ENCODE measurements at places on chromosomes 12 and 14. TPM values are rescaled to one million over a fixed set of nuclear protein-coding genes. Genes with fewer than 3 reads are reported as not detected.

DNA sequence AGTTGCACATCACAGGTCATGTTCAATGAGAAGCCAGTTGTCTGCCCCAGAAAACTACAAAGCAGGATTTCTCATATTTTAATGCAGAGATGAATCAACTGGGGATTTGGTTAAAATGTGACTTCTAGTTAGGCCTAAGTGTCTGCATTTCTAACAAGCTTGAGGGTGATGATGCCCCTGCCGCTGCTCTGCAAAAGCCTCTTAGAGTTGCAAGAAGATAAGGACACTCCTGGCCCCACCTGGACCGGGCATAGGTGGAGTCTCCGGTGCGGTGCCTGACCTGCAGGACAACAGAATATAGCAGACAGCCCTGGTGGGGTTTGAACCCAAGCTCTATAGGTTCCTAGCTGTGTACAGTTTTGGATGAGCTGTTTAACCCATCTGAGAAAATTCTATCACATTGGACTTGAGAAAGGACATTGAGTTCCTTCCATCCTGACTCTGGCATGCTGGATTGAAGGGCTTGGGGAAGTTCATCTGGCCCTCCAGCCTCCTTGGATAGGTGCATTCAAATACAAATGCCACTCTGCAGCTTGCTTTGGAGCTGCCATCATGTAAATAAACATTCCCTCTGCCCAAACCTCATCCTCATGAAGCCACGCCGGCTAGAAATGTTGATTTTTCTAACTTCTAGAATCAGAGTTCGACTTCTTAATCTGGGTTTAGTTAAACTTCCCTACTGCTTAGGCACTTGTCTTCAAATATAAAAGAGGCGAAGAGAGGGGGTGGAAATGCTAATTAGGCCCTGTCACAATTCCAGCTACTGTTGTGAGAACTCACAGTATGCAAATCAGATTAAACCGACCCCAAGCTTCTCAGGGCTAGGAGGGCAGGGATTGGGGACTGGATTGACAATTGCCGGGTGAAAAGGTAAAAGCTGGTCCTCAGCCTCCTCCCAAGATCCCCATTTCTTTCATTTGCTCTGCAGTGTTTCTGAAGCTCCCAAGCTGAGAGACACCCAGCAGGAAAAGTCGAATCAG is 1225.6 kb downstream of the VRK1 start:
- no peaks in the 10 kb centered on the region for H3K27me3 ChIP-seq
- no peak overlapping the region for H3K27ac ChIP-seq
- peaks cover 2% of the 10 kb centered on the region for H3K36me3 ChIP-seq
- peaks cover 6% of the 10 kb centered on the region for H3K4me1 ChIP-seq

Gene SLC6A13
- total RNA-seq: 0.26 TPM

GRCh38 chr12:113063396-113064350 is 7.1 kb downstream of the DTX1 start:
- DNase-seq: no peak
- H3K4me1 ChIP-seq: peaks cover 21% of the 10 kb centered on the region
- H3K4me3 ChIP-seq: no peak overlapping the region
- H3K27ac ChIP-seq: peak overlapping the region; percentile 78
- no peaks in the 10 kb centered on the region for H3K36me3 ChIP-seq
- no peaks in the 10 kb centered on the region for H3K27me3 ChIP-seq

Gene SMCO2
- not detected for total RNA-seq

GRCh38 chr12:64600164-64600561 is 10.1 kb upstream of the RASSF3 start:
- no peak for DNase-seq
- peaks cover 40% of the 10 kb centered on the region for H3K4me1 ChIP-seq
- H3K27ac ChIP-seq: peak overlapping the region; percentile 91
- H3K36me3 ChIP-seq: peaks cover 3% of the 10 kb centered on the region

DNA sequence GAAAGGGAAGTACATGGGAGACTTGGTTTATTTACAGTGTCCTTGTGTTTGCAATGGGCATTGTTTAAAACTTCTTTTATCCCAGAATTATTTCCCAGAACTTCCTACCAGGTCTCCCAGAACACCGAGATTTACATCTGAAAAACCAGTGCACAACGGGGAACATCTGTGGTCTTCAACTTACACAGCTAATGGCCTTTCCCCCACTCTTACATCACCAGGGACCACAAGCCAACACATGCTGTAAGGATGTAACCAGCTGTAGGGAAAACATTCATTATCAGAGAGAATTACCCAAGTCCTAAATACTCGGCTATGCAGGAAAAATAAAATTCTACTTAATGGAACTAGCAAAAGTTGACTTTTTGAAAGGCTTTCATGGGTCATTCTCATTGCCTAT is 267.6 kb downstream of the DUSP6 start:
- no peak overlapping the region for H3K4me3 ChIP-seq
- peaks cover 25% of the 10 kb centered on the region for H3K27me3 ChIP-seq

DNA sequence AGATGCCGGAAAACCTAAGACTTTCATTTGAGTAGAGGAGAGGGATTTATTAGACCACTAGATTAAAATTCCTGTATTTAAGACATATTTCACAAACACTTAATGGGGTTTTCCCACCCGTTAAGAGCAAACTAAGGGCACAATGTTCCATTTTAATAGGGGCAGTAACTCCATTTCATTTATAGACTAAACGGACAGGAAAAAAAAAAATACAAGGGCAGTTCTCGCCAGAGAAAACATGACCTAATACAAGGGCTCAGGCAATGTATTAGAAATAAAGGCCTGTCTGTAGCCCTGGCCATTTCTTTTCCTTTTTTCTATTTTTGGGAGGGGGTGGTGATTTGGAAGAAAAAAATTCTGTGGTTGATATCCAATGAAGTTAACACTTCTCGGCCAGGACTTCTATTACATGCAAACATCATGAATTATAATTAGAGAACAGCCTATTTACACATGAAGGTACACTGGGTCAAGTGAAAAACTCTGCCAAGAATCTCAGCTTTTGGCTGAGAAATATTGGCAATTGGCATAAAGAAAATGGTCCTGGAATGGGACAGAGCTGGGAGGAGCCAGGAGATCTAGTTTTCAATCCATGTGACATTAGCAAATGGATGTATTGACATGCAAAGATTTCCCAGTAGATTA is 641.1 kb upstream of the TBX3 start:
- no peak overlapping the region for H3K4me3 ChIP-seq
- no peak overlapping the region for H3K27ac ChIP-seq
- no peaks in the 10 kb centered on the region for H3K36me3 ChIP-seq
- no peaks in the 10 kb centered on the region for H3K4me1 ChIP-seq
- no peaks in the 10 kb centered on the region for H3K27me3 ChIP-seq

- peak; percentile 50 for DNase-seq
- no peaks in the 10 kb centered on the region for H3K36me3 ChIP-seq
- H3K27ac ChIP-seq: peak overlapping the region; percentile 37
- H3K4me3 ChIP-seq: no peak overlapping the region
- peaks cover 31% of the 10 kb centered on the region for H3K27me3 ChIP-seq
- peaks cover 14% of the 10 kb centered on the region for H3K4me1 ChIP-seq
Measured at GRCh38 chr14:54805445-54806322, 96.9 kb downstream of the GCH1 start.

GRCh38 chr12:18849080-18849479 is 111.2 kb downstream of the CAPZA3 start:
- peaks cover 5% of the 10 kb centered on the region for H3K4me1 ChIP-seq
- H3K4me3 ChIP-seq: no peak overlapping the region
- peaks cover 14% of the 10 kb centered on the region for H3K27me3 ChIP-seq
- H3K36me3 ChIP-seq: no peaks in the 10 kb centered on the region
- H3K27ac ChIP-seq: no peak overlapping the region
- DNase-seq: no peak

Gene GPR68
- total RNA-seq: 7.6 TPM

Gene LHX5
- total RNA-seq: not detected

DNA sequence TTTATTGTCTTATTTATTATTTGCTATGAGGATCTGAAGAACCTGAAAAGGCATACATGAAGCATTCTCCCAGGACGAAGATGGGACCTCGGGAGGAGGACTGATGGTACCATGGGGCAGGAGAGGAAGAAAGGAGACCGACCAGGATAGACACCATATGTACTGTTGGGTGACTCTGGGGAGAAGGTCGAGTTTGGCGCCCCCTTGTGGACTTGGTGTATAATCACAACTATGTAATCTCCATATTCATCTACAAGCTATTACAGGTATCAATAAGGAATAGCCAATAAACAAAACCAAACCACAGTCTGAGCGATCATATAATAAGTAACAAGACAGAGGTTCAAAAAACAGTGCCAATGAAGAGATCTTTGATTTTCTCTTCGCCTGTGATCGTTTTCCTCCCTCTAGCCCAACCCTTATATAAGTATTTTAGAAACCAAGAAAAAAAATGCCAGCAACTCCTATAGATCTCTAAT is 139.1 kb downstream of the SPTSSA start:
- H3K27ac ChIP-seq: no peak overlapping the region
- no peak overlapping the region for H3K4me3 ChIP-seq
- DNase-seq: peak; percentile 55
- no peaks in the 10 kb centered on the region for H3K36me3 ChIP-seq

GRCh38 chr12:51871126-51871525 is 16.8 kb upstream of the ANKRD33 start:
- peaks cover 19% of the 10 kb centered on the region for H3K4me1 ChIP-seq
- H3K36me3 ChIP-seq: peaks cover 21% of the 10 kb centered on the region
- H3K27ac ChIP-seq: no peak overlapping the region
- DNase-seq: no peak
- peaks cover 61% of the 10 kb centered on the region for H3K27me3 ChIP-seq

GRCh38 chr12:69309461-69309860 is 38.7 kb upstream of the LYZ start:
- H3K36me3 ChIP-seq: peaks cover 2% of the 10 kb centered on the region
- H3K4me1 ChIP-seq: no peaks in the 10 kb centered on the region
- H3K27ac ChIP-seq: no peak overlapping the region
- no peak for DNase-seq

GRCh38 chr12:26122681-26123481 is 2.0 kb downstream of the BHLHE41 start:
- H3K36me3 ChIP-seq: peaks cover 9% of the 10 kb centered on the region
- peaks cover 35% of the 10 kb centered on the region for H3K4me1 ChIP-seq
- H3K27me3 ChIP-seq: peaks cover 70% of the 10 kb centered on the region
- peak overlapping the region; percentile 71 for H3K27ac ChIP-seq
- DNase-seq: peak; percentile 16
- H3K4me3 ChIP-seq: peak overlapping the region; percentile 89

DNA sequence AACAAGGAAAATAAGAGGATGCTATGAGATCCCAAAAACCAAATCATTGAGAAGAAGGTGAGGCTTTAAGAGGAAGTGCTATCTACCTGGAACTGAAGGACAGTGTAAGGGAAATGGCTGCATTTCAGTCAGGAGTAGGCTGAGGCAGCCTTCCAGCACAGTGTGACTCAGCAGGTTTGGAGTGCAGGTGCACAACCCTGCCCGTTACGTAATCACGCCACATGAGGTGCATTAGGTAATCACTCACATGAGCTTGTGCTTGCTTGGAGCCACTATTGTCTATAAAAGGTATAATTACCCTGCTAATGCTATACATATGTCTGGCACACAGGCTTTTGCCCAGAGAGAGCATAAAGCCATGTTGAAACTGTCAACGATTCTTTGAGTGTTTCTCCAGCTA is 74.9 kb downstream of the DIO2 start:
- DNase-seq: no peak
- no peaks in the 10 kb centered on the region for H3K36me3 ChIP-seq
- no peaks in the 10 kb centered on the region for H3K4me1 ChIP-seq
- no peak overlapping the region for H3K27ac ChIP-seq

GRCh38 chr12:1810201-1810930 is 10.0 kb upstream of the LRTM2 start:
- H3K4me1 ChIP-seq: peaks cover 32% of the 10 kb centered on the region
- peaks cover 2% of the 10 kb centered on the region for H3K36me3 ChIP-seq
- no peak for DNase-seq

DNA sequence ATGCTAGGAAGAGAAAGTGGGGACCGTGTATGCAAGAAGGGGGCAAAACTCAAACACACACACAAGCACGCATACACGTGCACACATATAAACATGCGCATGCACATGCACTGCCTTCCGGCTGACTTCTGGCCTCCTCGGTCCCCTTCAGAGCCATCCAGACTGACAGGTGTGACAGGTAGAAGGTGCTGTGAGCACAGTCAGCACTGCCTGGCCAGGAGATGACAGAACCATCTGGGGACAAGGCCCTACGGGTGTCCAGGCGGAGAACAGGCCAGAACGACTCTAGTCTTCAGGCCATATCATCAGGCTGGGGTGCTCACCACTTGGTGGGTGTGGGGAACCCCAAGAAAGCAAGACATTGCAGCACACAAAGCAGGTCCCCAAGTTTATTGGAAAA is 7.3 kb downstream of the KRT83 start:
- no peak overlapping the region for H3K27ac ChIP-seq
- H3K36me3 ChIP-seq: peaks cover 7% of the 10 kb centered on the region
- H3K27me3 ChIP-seq: peaks cover 59% of the 10 kb centered on the region
- peaks cover 17% of the 10 kb centered on the region for H3K4me1 ChIP-seq

DNA sequence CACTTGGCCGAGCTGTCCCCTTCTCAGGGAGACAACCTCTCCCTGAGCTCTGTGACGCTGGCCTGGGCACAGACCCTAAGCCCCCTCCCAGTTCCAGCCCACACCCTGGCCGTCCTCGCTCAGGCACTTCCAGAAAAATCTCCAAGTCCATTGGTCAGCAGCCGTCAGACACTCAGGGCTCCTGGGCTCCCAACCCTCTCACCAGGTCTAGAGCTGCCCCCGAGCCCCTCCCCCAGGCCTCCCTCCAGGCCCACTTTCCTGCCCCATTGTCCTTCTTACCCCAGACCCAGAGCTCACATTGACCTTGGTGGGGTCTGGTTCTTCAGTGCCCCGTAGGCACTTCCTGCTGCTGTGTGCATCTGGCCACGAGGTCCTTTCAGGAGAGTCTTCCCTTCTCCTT is 249.3 kb upstream of the RTL1 start:
- no peaks in the 10 kb centered on the region for H3K4me1 ChIP-seq
- H3K27me3 ChIP-seq: peaks cover 47% of the 10 kb centered on the region
- H3K36me3 ChIP-seq: no peaks in the 10 kb centered on the region

- H3K4me1 ChIP-seq: no peaks in the 10 kb centered on the region
- H3K4me3 ChIP-seq: no peak overlapping the region
- no peak overlapping the region for H3K27ac ChIP-seq
- H3K36me3 ChIP-seq: no peaks in the 10 kb centered on the region
- no peaks in the 10 kb centered on the region for H3K27me3 ChIP-seq
- no peak for DNase-seq
Measured at GRCh38 chr12:74152370-74152769, 385.3 kb upstream of the ATXN7L3B start.

DNA sequence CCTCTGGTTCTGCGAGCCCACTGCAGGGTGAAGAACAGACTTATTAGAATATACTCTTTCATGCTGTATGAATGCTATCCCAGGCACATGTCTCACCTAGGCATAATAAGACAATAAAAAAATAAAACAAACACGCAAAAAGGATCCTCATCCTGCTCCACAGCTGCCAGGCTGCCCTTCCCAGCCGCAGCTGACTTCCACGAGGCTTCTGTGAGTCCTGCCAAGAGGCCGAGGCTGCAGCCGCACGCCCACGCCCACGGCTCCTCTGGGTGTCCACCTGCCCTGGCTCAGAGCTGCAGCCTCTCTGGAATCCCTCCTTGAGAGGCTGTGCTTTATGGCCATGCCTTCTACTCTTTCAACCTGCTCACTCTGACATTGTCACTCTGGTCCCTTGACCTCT is 6.9 kb downstream of the SMIM41 start:
- no peak overlapping the region for H3K4me3 ChIP-seq
- peaks cover 4% of the 10 kb centered on the region for H3K36me3 ChIP-seq
- no peak for DNase-seq
- H3K27me3 ChIP-seq: peaks cover 61% of the 10 kb centered on the region

Gene LRFN5
- not detected for total RNA-seq

Gene TMEM260
- 21.2 TPM for total RNA-seq

Gene SLC2A14
- 0.17 TPM for total RNA-seq

Measured in T-helper 17 cell (primary cell).